Substantia nigra (tissue), 51 donors: ENCODE measurements at places on chromosomes 5 and 9.
A peak's percentile ranks its signal among the peaks of the same experiment; 100 is the strongest.

- peak; percentile 34 for DNase-seq
Measured at GRCh38 chr5:74641735-74642542, 1.4 kb upstream of the ENC1 start.

GRCh38 chr9:84897362-84898094 lies 228.0 kb downstream of the NTRK2 start:
- no peak for DNase-seq

GRCh38 chr9:92964607-92965060 lies 17.3 kb downstream of the FGD3 start:
- no peak for DNase-seq

DNA sequence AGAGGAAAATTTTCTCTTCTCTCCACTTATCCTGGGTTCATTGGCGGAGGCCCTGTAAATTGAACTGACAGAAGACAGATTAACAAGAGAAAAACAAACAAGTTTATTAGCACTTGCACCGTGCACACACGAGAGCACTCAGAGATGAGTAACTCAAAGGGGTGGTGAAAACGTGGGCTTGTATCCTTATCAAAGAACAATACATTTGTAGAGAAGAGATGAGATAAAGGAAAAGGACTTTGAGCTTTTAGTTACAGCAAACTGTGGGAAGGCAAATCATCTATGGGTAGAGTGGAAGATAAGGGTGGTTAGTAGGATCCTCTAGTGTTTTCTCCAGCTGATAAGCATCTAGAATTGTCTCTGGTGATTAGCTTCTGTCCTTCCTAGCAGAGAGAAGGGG lies 44.4 kb upstream of the ROR2 start:
- no peak for DNase-seq
